Activated naive CD4-positive, alpha-beta T cell treated with anti-CD3 and anti-CD28 coated beads for 36 hours (primary cell): ENCODE measurements at places on chromosomes 1 and 21. TPM values are rescaled to one million over a fixed set of nuclear protein-coding genes. Genes with fewer than 3 reads are reported as not detected.

- no peak for DNase-seq
These were observed 87.3 kb upstream of the CSF3R start for GRCh38 chr1:36570006-36570405.

GRCh38 chr1:200082329-200082728, 54.8 kb downstream of the NR5A2 start:
- DNase-seq: no peak

- DNase-seq: no peak
These were observed at the start of gene FAAP20 for GRCh38 chr1:2194319-2194897. FAAP20 (minus strand) TSS chr1:2194772; CDS start chr1:2194749, 23 bp downstream.

DNA sequence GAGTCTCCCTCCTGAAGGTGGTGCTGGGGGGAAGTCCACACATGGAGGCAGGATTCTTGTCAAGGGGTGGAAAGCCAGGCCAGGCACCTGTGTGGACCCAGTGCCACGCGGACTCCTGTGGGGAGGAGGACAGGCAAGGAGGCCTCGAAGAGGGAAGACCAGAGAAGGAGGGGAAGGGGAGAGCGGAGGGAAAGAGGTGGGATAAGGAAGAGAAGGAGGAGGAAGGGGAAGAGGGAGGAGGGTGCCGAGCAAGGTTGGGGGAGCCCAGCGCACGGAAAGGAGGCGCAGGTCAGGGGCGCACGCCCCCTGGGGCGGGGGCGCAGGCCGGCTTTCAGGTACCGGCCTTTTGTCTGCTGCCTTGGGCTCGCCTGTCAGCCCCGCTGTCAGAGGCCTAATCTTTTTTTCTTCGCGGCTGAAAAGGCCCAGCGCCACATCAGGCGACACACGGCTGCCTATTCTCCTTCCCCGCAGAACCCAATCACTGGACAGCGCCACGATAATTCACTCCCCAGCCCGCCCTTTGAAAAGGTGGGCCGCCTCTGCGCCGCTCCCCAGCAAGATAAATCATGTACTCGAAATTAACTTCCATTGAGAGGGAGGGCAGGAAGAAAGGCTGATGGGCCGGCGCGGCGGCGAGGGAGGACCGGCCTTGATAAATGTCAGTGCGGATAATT, 42.5 kb downstream of the PRDM16 start:
- DNase-seq: no peak

- DNase-seq: no peak
These were observed 338.7 kb downstream of the LRRIQ3 start for GRCh38 chr1:73859227-73859626.

DNA sequence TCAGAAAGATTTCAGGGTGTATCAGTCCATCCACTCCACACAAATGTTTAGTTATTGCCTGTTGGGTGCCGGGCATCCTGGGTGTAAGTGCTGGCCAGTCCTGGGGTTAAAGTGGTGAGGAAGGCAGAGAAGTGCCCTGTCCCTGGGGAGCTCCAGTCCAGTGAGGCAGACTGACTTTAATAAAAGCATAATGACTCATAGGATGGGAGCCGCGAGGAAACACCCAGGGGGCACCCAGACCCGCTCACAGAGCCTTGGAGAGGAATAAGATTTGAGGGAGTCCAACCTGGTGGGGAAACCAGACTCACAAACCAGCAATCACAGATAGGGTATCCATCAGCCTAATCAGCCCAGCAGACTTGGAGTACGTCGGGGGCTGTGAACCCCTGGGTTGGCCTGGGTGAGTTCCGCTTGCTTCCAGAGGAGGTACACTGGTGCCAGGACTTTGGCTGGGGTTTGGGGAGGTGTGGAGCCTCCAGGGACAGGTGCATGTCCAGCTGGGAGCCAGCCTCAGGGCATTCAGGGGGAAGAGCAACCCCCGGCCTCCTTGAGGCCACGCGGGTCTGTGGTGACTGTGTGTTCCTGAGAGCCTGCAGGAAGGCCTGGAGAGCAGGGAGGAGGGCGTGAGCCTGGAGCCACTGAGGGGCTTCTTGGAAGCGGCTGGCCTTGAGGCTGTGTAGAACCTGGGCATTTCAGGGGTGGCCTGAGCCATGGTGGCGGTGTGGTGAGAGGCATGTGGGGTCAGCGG, 3.7 kb downstream of the PEAR1 start:
- no peak for DNase-seq

GRCh38 chr1:11984121-11984520, 3.9 kb downstream of the MFN2 start:
- no peak for DNase-seq

DNA sequence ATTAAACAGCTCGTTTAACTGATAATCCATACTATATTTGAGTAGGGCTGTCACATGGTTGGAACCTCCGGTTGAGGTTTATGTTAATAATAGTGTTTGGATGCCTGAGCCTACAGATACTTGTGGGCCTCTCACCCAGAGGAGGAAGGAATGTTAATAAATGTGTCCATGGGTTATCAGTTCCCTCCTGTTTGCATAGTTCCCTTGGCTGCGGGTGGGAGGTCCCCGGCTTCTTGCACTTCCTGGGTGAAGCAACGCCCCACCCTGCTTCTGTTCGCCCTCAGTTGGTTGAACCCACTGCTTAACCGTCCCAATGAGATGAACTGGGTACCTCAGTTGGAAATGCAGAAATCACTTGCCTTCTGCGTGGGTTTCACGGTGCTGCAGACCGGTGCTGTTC, 23.6 kb upstream of the GBP1 start:
- DNase-seq: no peak

DNA sequence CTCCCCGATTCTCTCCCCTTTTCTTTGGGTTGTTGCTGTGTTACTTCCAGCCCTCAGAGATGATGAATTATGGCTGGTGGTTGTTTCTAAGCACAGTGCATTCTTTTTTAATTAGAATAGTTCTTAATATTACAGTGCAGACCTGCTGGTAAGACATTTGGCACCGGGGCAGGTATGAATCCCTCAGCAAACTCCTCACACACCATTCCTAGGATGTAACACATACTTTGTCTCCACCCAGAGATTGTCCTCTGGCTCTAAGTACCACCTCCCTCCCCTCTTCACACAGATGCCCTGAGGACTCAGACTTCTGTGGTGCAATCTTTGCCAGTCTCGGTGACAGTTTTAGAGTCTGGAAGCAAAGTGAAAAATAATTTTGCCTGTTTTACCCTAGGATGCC, 143.1 kb downstream of the HLX start:
- no peak for DNase-seq

DNA sequence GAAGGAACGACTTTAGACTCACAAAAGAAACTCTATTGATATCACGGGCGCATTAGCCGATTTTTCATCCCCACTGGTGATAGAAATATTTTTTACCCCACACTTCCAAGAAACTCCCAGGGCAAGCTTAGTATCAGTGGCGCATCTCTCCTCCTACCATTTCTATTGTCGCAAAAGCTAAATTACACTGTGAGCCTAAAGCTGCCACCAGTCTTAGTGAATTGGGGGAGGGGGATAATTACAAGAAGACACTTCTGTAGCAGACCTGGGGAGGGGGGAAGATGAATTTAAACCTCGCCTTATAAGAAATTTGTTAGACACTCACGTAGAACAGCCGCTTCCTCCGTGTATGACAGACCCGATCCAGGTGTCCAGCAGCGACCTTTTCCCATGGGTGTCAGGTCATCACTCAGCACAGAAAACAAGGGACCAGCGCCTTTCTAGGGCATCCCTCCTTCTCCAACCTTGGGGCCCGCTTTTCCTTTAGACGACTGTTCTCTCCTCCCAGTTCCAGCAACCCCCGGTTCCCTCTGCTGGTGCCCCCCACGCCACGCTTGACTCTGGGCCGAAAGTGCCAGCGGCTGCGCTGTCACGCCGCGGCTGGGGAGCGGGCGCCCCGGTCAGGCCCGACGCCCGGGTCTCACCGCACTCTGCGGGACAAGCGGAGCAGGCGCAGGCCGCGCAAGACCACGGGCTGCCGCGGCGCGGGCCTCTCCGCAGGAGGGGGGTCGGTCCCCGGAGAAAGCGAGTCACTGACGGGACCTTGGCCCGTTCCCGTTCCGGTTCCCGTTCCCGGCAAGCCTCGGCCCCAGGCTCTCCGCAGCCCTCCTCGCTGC, 821 bp downstream of the PHC2 start:
- DNase-seq: peak; percentile 21

GRCh38 chr1:178542554-178543289, 29.8 kb downstream of the TEX35 start:
- peak; percentile 92 for DNase-seq

DNA sequence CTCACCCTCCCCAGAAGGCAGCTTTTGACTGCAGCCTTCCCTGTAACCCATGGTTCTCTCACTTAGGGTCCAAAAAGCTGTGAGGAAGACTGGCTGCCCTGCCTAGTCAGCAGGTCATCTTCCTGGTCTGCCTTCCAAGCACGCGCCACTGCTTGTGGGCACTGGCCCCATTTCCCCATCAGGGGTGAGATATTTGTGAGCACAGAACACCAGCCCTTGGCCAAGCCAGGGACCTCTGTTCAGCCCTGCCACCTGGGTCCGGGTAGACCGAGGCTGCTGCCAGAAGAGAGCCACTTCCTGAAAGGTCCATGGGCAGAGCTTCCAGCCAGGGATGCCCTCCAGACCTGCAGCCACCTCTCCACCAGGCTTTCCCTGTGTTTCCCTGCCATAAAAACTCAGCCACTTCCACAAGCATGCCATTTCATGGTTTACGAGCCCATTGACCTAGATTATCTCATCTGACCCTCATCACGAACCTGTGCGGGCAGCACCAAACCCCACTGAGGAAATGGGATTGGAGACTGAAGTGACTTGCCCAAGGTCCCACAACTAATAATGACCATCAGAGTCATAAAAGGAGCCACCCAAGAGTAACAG, 40.5 kb downstream of the GLIS1 start:
- no peak for DNase-seq

DNA sequence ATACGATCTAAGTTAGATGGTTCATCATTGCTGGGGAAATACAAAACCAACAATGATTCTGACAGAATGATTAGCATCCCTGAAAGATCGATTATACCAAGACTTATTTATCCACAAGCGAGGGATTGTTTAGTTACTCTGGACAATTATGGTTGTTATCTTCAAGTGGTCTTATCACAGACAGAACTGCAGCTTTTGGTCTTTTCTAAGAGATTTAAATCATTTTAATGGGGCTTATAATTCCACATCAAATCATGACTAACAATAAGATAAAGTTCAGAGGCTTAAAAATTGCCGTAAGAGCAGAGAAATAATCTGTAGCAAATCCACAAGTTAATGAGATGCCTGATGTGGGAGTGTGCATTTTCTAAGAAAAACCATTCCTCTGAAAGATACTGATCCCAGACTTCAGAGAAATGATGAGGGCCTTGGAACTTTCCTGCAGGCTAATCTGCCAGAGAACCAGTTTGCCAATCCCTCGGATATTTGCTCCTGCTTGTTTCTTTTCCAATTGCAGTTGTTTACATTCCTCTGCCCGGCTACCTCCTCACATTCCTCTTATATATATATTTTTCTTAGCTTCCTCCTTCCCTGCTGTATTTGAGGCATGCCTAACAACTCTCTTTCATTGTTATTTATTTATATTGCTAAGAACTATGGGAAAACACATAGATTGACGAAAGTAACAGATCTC, 134.8 kb downstream of the BACH1 start:
- no peak for DNase-seq

DNA sequence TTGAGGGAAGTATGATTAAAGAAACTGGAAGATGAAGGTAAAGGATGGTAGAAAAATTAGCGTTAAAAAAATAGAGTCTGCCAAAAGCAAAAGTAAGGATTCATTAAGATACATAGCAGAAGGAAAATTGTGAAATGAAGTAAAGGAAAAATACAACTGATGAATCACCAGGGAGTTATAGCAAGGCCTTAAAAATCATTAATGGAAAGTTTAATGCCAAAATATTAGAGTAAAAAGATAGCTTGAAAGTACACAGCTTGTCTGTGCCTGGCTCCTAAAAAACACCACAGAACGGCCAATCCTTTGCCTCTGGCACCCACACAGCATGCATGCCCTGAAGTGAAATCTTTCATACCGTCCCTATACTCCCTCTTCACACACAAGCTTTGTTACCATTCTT, 66.9 kb upstream of the APOBEC4 start:
- no peak for DNase-seq

- DNase-seq: no peak
These were observed 27.0 kb downstream of the ALPL start for GRCh38 chr1:21536218-21536617.

DNA sequence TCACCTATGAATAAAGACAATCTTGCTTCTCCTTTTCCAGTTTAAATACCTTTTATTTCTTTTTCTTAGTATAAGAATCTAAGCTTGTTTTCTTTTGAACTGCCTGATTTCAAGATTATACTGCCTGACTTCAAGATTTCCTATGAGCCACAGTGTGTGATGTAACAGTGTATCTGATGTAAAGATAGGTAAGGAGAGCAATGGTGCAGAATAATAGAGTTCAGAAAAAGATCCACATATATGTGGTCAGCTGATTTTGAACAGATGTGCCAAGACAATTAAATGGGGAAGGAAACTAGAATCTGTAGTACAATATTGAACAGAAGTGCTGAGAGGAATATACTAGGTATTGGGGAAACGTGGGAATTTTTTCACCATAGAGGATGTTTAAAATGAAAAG, 21.0 kb downstream of the EXO1 start:
- no peak for DNase-seq

GRCh38 chr1:1928231-1929101, 9.4 kb upstream of the TMEM52 start:
- DNase-seq: no peak

GRCh38 chr1:215002471-215002870, 80.1 kb upstream of the KCNK2 start:
- DNase-seq: no peak

GRCh38 chr1:104807590-104807989, 1057.9 kb downstream of the AMY1C start:
- no peak for DNase-seq

GRCh38 chr1:185598332-185598731, 135.9 kb upstream of the HMCN1 start:
- no peak for DNase-seq

DNA sequence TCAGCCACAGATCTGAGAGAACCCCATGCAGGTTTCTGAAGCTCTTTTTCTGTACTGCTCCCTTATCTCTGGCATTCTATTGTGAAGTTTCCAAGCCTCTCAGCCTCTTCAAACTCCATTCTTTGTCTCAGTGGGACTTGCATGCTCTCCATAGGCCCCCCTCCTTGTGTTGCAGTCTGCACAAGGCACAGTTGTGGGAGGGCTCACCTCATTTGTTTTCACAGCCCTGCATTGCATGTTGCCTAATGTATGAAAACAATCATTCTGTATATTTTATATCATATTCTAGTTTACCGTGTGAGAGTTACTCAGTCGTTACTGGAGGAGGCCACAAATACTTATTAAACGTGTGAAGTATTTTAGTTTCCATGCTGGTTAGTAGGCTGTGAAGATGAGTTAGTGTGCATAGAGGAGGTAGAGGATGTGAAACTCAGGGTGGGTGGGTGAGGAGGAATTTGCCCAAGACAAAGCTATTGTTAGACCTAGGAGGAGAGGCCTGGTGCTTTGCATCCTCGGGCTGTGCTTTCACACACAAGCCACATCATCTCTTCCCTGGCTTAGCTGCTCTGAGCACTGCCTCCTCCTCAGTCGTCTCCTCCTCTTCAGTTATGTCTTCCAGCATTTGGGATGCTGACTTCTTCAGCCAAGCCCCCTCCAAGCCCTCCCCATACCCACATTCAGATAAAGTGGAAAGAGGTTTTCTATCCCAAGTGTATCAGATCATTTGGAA, 7.8 kb upstream of the CHI3L2 start:
- peak; percentile 85 for DNase-seq

TINAGL1 gene
- not detected for total RNA-seq

LRRC41 gene
- total RNA-seq: 29.8 TPM

CD1E gene
- total RNA-seq: not detected

TNFRSF4 gene
- 107 TPM for total RNA-seq

ABL2 gene
- total RNA-seq: 8.1 TPM

HPCAL4 gene
- 0.43 TPM for total RNA-seq

ITLN1 gene
- not detected for total RNA-seq

BTBD19 gene
- 6.7 TPM for total RNA-seq

OR2L13 gene
- total RNA-seq: not detected

CFAP141 gene
- not detected for total RNA-seq

LINGO4 gene
- total RNA-seq: not detected
